ENCODE measurements at places on chromosomes 5 and 9.
A peak's percentile ranks its signal among the peaks of the same experiment; 100 is the strongest.

- no peak for DNase-seq
These were observed 43.1 kb upstream of the IGFBPL1 start for GRCh38 chr9:38467404-38467803.

- no peak for DNase-seq
These were observed 17.5 kb downstream of the BAAT start for GRCh38 chr9:101367323-101367722.

GRCh38 chr5:93208141-93208751 is 372.8 kb downstream of the NR2F1-AS1 start:
- DNase-seq = no peak

DNA sequence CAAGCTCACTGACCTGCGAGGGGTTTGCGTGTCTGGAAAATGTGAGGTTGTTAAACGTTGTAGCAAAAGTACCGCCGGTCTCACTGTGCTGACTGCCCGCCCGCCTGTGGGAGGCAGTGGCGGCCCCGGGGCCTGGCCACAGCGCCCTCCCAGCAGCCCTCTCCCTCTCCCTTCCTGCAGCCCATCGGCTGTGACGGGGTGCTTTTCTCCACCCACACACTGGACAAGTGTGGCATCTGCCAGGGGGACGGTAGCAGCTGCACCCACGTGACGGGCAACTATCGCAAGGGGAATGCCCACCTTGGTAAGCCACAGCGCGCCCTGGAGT is 6.2 kb downstream of the ADAMTSL2 start:
- no peak for DNase-seq

- DNase-seq = no peak
These were observed 7.1 kb downstream of the IL4 start for GRCh38 chr5:132680780-132681475.

- no peak for DNase-seq
These were observed 154.4 kb upstream of the COX7C start for GRCh38 chr5:86463339-86463738.

DNA sequence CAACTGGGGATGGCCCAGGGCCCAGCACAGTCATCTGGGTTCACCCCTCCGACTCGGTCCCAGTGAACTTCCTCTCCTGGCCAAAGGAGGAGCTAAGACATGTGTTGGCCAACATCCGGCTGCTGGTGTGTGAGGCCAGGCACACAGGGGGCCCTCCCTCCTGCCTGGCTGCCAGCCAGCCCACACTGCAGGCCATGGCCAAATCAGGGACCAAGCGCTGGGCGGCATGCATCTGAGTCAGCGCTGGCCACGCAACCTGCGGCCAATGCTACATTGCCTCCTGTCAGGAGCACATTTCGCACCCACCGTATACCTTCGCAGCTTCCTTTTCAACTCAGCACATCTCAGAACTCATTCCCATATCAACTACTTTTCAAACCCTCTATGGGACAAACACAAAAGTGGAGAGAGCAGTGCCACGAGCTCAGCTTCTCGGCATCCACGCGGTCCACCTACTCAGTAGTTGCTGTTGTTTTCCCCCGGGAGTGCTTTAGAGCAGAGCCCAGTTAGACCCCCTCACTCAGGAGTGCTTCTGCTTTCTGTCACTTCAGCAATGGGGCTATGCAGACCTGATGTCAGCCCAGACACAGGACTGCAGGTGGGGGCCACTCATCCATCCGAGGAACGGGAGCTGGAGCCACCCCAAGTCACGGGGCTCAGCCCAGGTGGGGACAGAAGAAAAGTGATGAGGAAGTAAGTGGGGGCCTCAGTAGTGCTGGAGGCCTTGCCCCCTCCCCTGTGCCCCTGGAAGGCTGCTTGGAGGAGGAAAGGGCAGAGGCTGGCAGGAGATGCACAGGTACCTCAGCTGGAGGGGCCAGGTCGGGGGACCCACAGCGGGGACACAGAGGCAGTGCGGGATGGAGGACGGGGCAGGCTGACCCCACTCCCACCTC is 13.9 kb downstream of the NINJ1 start:
- peak; percentile 62 for DNase-seq

- DNase-seq = peak; percentile 19
These were observed 82.6 kb downstream of the GALNT10 start for GRCh38 chr5:154273028-154273617.

GRCh38 chr5:158882236-158882635 is 217.5 kb downstream of the EBF1 start:
- DNase-seq = no peak

DNA sequence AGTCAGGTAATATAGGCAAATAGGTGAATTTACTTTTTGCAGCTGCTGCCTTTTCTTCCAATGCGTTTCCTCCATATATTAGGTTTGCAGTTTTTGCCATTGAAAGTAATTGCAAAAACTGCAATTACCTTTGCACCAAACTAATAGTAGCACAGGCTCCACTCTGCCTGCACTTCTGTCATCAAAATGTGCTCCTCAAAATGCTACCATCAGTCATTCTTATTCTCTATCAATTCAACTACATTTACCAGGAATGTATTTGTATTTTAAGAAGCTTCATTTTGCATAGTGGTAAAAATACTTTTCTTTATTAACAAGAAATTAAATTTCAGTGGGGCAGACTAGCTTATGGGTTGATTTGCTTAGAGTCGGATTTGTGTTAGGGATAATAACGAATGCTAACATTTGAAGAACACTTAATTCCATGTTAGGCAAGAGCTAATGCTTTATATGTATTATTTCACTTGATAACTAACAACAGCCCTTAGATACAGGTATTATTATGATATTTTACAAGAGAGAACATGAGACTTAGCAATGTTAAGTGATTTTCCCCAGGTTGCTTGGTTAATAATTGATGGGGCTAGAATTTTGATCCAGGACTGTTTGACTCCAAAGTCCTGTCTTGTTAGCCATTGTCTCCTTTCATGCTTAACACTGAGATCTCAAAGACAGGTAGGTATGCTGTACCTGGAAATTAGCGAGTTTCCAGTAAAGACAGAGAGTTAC is 300.4 kb downstream of the MAN2A1 start:
- no peak for DNase-seq

DNA sequence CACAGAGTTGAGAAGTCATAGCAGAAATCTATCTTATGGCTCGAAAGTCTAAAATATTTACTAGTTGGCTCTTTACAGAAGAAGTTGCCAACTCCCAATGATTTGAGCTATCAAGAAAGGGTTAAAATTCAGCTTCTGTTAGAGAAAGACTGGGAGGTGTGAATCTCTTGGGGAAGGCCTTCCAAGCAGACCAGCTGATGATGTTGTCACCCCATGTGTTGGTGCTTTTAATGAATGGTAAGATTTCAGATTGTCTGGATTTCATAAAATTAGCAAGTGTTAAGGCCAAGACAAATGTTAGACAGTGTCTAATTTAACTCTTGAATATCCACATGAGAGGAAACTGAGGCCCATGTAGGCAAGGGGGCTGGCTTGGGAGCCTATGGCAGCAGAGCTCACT is 63.9 kb downstream of the PPARGC1B start:
- DNase-seq = no peak

GRCh38 chr9:127035423-127035822 is 87.0 kb downstream of the ANGPTL2 start:
- DNase-seq = no peak

DNA sequence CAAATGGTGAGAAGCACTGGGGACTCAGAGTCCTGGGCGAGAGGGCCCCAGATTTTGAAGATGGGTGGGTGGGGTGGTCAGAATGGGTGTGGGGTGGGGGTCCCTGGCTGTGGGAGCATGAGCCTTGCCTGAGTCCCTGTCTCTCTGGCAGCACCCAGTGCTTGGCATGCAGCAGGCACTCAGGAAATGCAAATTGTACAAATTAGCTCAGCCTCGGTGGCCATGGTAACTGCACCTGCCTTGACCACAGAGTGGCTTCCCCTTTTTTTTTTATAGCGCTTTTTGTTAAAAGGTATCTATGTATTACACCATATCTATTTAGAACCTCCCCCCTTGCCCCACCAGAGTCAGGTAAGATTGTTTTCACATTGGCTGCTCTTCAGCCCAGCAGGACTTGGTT is 19.2 kb upstream of the PITX1 start:
- peak; percentile 73 for DNase-seq

- no peak for DNase-seq
These were observed 7.1 kb upstream of the EGFL7 start for GRCh38 chr9:136655536-136656182.

DNA sequence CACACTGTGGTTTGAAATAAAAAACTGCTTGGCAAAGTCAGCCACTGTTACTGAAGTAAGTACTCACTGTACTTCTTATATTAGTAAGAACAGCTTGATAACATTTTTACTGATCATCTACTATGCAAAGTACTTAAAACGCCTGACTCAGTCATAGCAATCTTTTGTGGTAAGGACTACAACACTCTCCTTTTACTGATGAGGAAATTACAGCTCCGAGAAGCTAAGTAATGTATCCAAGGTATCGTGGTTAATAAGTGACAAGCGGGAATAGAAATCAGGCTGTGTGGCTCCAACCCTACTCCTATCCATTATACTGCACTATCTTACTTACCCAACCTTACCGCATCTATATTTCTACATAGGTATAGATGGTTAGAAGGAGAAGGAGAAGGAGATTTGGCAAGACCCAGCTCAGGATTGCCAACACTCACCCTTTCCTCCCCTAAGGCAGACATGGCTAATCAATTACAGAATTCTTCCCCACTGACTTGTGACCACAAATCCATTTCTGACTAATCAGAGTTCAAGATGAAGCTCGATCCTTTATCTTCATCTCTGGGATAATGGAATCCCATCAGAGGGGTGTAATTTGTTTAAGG is 281.4 kb downstream of the SPOCK1 start:
- DNase-seq = no peak

GRCh38 chr9:21121595-21122251 is 19.9 kb downstream of the IFNW1 start:
- DNase-seq = no peak
